ENCODE measurements at places on chromosomes 12 and 14.

DNA sequence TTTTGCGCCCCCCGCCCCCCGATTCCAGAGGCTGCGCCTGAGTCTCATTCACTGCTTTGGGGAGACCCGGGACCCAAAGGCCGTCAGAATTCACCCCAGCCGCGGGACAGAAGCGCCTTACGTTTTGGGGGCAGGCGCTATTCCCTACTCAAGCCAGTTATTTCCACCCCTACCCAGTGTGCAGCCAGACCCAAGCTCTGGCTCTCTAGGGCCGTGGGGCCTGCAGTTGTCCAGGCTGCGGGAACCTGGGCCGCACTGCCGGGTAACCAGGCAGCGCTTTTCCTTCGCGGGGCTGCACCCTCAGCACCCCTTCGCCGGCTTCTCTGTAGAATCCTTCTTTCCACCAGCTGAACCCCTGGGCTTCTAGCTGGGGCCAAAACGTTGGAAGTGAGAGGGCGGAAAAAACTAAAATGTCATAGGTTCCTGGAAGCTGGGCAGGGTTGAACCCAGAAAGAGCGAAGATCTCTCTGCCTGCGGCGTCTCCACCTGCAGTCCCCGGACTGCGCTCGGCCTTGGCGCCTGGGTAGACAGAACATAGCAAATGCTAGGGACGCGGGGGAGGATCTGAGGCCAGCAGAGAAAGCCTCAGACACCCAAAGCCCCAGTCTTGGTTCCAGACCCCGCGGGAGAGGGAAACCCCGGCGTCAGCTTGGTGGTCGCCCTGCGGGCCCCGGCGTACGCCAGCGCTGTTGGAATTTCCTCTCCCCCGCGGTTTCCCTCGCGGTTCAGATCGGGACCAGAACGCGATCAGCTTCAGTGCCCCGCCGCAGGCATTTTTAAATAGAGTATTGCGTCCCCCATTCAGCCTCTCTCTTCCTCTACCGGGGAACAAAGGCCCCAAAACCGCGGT is 18.3 kb downstream of the TBX3 start:
- no peak for DNase-seq

- no peak for DNase-seq
Observed at GRCh38 chr12:2616763-2617162, 178.0 kb upstream of the FKBP4 start.

- DNase-seq: no peak
Observed at GRCh38 chr14:80504781-80505180, 293.5 kb upstream of the DIO2 start.

DNA sequence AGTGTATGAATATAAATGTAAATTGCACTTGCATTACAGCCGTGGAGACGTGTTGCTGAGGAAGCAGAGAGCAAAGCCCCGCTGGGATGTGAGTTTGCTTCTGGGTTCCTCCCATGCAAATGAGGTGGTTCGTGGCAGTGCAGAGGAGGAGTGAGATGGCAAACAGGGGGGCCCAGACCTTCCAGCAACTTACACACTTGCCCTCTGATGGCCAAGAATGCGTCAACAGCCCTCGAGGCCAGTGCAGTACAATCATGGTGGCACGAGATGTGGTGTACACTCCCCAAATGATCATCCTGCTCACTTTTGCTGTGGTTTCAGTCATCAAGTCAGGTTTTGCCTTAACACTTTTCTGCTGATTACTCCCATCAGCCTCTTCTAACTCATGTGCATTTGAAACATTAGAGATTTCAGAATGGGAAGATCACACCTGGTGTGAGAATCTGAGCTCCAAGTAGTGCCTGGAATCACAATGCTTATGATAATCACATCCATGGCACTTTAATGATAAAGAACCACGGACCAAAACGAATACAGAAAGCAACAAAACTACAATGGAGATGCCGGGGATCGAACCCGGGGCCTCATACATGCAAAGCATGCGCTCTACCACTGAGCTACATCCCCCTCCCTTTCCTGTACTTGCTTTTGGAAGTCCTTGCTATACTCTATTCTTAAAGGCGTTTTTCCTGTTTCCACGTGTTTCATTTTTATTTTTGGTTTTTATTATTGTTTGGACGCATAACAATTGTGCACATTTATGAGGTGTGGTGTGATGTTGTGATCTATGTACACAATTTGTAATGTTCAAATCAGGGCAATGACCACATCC is 7.0 kb upstream of the UBC start:
- no peak for DNase-seq

- no peak for DNase-seq
Observed at GRCh38 chr12:103273645-103274044, 222.1 kb downstream of the C12orf42 start.

- no peak for DNase-seq
Observed at GRCh38 chr12:92908108-92908507, 21.0 kb downstream of the EEA1 start.

All from H54 (cell line).